ENCODE measurements at places on chromosomes 11 and 22.

GRCh38 chr22:23817146-23817545 is 21.7 kb downstream of the DERL3 start:
- DNase-seq, result no peak

- DNase-seq, result no peak
Observed at GRCh38 chr11:111819829-111820237, 51.5 kb downstream of the ALG9 start.

DNA sequence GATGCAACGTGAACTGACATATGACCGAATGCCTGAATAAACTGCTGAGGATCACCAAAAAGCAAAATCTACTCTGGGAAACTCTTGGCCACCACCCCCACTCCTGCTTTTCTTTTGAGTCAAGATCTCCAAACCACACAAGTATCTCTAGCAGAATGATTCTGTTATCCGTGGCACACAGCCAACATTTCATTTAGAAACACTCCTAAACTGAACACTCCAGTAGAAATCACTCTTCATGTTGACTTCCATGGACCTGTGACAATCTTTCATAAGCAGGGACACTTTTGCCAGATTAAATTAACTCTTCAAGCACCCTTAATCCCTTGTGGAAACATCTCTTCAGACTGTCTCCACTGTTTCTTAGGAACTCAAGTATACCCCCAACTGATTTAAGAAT is 44.4 kb downstream of the VSIG10L2 start:
- no peak for DNase-seq

DNA sequence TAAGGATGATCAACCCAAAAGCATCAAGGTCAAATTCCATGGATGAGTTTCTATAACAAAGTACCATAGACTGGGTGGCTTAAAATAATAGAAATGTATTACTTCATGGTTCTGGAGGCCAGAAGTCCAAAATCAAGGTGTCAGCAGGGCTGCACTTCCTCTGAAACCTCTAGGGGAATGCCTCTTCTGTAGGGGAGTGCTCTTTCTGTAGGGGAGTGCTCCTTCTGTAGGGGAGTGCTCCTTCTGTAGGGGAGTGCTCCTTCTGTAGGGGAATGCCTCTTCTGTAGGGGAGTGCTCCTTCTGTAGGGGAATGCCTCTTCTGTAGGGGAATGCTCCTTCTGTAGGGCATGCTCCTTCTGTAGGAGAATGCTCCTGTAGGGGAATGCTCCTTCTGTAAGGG is 65.5 kb downstream of the FBLN1 start:
- DNase-seq, result no peak

- DNase-seq, result no peak
Observed at GRCh38 chr11:87430821-87431220, 393.1 kb downstream of the TMEM135 start.

GRCh38 chr22:24578355-24579257 is 14.3 kb downstream of the LRRC75B start:
- DNase-seq, result peak; percentile 55

- no peak for DNase-seq
Observed at GRCh38 chr11:118746988-118747585, 43.9 kb downstream of the DDX6 start.

DNA sequence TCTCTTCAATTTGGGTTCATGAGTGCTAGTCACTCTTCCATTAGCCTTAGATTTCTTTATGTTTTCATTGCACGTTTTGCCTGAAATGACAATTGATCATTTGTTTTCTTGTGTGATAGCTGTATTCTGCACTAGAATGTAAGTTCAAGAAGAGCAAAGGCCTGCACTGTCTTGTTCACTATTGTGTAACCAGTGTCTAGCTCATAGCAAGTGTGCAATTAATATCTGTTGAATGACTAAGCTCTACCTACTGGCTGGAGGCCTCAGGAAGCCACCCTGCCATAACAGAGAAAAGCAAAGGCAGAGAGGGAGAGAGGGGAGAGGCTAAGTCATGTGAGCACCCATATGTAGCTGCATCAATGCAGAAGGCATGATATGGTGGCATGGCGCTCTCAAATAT is 292.8 kb upstream of the SYN3 start:
- DNase-seq, result no peak
